ENCODE measurements at places on chromosomes 1 and 21. TPM values are rescaled to one million over a fixed set of nuclear protein-coding genes. Genes with fewer than 3 reads are reported as not detected.

The GOLT1A gene
- total RNA-seq: not detected

The LCE2C gene
- not detected for total RNA-seq

The TRAPPC10 gene
- 16.5 TPM for total RNA-seq

The HAO2 gene
- not detected for total RNA-seq

The SYCP1 gene
- not detected for total RNA-seq

The CRNN gene
- total RNA-seq: not detected

The SLC25A34 gene
- 0.53 TPM for total RNA-seq

The SLC44A3 gene
- total RNA-seq: 1.5 TPM

The VASH2 gene
- total RNA-seq: 0.53 TPM

The FLG2 gene
- not detected for total RNA-seq

The CSMD2 gene
- 0.15 TPM for total RNA-seq

The SYT11 gene
- 34.4 TPM for total RNA-seq

The C1orf216 gene
- 21.1 TPM for total RNA-seq

The HSD3B1 gene
- not detected for total RNA-seq

The ILDR2 gene
- not detected for total RNA-seq

The MYCL gene
- 2.5 TPM for total RNA-seq

The MASP2 gene
- not detected for total RNA-seq

The PYHIN1 gene
- total RNA-seq: not detected

The BMP8A gene
- 0.53 TPM for total RNA-seq

The HTR1D gene
- 3.4 TPM for total RNA-seq

The BSDC1 gene
- 117 TPM for total RNA-seq

The PLA2G2F gene
- total RNA-seq: not detected

The PPFIA4 gene
- 0.29 TPM for total RNA-seq

The FNDC5 gene
- not detected for total RNA-seq

The THEM5 gene
- total RNA-seq: not detected

The VTCN1 gene
- not detected for total RNA-seq

The TRMT13 gene
- 50.5 TPM for total RNA-seq

The PTGER3 gene
- 0.05 TPM for total RNA-seq

The FRRS1 gene
- 1.2 TPM for total RNA-seq

The SFN gene
- not detected for total RNA-seq

The RCSD1 gene
- total RNA-seq: 7.1 TPM

The HCRTR1 gene
- total RNA-seq: 0.58 TPM

The SH3BP5L gene
- 25.1 TPM for total RNA-seq
